ENCODE measurements at places on chromosomes 3 and 15.

DNA sequence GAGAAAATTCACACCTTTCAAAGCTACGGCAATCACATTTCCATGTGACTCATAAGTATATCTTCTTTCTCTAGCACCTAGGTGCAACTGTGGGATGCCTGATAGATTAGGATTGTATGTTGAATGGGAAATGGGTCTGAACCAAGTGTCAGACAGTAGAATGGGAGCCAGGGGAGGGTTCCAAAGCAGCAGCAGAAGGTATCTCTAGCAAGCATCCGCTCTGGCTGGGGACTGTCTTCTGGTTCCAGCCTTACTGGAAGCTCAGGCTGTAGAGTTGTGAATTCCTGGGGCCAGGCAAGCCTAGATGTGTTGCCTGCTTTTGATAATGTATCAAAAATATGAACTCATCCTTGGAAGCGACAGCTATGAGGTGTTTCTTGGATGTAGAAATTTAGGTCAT, 2.1 kb upstream of the CHL1 start:
- no peak for DNase-seq

DNA sequence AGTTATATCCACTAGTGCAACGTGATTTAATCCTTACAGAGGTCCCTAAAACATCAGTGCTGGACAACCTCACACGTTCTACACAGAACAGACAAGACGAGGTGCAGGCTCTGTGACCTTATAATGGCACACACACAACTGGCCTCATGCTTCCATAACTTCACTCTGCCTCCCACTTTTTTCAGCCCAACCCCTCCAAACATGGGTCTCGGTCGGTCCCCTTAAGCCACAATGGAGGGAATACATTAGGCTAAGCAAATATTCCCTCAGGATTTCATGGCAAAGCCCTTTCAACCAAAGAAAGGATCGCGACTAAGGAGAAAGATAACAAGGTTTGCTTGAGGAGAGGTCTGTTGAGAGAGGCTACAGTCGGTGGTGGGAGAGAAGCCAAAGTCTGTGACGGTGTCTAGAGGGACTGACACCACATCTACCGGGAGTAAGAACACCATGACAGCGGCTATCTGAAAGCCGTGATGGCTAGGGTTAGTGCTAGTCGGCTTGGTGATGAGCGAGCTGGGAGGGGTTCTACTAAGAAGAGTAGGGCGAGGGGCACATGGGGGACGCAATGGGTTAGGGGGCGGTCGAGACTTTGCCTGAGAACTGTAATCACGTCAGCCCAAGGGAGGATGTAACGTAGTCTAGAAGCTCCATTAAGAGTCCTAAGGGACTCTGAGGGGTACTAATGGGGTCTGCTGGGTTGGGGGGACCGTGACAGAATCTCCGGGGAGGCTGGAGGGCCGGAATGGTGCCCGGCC, 1.0 kb downstream of the MYO9A start:
- DNase-seq, result no peak

DNA sequence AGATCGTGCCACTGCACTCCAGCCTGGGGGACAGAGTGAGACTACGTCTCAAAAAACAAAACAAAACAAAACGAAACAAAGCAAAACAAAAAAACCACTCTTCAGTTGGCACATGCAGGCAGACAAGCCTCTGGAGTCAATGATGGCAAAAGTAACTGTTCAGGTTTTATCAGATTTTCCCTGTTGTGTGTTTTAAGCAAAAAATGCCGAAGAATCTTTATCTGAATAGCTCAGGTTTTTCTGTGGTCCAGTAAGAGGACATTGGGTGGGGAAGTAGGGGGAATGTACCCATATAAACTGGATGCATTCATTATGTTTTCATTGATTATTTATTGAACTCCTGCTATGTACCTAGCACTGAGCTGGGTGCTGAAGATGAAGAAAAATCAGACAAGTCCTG, 20.8 kb upstream of the BCL2A1 start:
- DNase-seq, result no peak

GRCh38 chr3:82496890-82497560, 735.6 kb upstream of the GBE1 start:
- no peak for DNase-seq

- no peak for DNase-seq
Observed at GRCh38 chr3:165406425-165406824, 210.2 kb upstream of the SLITRK3 start.

DNA sequence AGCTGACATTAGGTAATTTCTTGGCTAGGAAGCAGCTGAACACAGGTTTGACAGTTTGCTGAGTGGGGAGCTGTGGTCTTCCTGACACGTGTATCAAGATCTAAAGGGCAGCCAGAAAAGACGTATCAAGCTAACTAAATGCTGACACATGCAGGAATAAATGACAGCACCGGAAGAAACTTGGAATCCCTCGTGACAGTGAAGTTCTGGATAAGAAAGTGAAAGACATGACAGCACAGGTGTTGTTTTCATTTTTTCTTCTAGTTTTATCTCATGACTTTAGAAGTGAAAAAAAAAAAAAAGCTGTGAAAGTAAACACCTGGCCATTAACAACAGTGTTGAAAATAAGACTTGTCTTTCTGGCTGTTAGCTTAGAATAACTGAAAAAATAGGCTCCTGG, 48.7 kb downstream of the FGF7 start:
- no peak for DNase-seq

DNA sequence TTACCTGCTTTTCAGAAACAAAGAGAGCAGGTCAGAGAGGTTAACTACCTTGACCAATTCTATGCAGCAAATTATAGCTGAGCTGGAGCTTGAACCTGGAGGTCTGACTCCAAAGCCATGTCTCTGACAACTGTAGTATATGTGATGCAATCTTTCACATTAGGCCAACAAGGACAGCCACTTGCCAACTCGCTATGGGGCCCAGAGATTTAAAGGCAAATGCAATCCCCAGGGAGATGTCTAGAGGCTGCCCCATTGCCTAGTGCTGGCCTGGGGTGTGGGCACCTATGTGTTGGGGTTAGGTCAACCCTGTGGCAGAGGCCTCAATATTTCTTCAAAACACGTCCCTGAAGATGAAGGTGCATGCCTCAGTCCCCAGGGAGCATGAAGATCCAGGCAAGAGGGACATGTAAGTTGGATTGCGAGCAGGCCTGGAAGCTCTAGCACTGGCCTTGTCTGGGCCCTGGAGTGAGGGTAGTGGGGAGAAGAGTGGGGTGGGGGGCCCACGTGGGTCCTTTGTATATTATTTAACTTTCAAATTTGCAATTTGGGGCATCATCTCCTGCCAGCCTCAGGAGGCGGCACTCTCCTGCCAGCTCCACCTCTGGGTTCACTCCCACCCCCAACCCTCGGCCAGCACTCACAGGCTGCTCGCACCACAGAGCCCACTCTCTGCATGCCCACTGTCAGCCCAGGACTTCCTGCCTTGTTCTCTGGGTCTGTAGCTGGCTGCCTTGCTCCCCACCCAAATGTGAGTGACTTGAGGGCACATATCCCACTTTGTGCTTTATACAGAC, 64.3 kb downstream of the SLC12A8 start:
- DNase-seq, result no peak

DNA sequence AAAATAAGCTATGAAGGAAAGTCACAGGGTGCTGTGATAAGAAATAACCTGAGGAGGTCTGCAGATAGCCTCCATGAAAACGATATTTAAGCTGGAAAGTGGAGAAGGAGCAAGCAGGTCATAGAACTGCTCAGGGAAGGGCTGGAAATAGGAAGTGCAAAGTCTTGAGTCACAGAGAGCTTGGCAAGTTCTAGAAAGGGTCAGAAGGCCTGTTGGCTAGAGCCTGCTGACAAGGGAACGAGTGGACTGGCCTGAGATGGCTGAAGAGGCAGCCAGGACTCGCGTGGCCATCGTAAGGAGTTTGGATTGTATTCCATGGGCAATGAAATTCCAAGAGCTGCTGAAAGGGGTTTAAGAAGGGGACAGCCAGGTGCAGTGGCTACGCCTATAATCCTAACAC, 64.7 kb upstream of the IL12A start:
- DNase-seq, result no peak

GRCh38 chr3:130699765-130700164, 46.9 kb downstream of the PIK3R4 start:
- no peak for DNase-seq

- DNase-seq, result no peak
Observed at GRCh38 chr3:172816281-172816680, 65.8 kb downstream of the ECT2 start.

GRCh38 chr3:127675651-127676391, 3.1 kb downstream of the ABTB1 start:
- no peak for DNase-seq

GRCh38 chr3:122313281-122313680, 11.8 kb upstream of the CSTA start:
- no peak for DNase-seq

GRCh38 chr3:149174901-149175300, 45.5 kb downstream of the HPS3 start:
- DNase-seq, result no peak

GRCh38 chr3:10249833-10250232, 1.6 kb downstream of the TATDN2 start:
- DNase-seq, result no peak

DNA sequence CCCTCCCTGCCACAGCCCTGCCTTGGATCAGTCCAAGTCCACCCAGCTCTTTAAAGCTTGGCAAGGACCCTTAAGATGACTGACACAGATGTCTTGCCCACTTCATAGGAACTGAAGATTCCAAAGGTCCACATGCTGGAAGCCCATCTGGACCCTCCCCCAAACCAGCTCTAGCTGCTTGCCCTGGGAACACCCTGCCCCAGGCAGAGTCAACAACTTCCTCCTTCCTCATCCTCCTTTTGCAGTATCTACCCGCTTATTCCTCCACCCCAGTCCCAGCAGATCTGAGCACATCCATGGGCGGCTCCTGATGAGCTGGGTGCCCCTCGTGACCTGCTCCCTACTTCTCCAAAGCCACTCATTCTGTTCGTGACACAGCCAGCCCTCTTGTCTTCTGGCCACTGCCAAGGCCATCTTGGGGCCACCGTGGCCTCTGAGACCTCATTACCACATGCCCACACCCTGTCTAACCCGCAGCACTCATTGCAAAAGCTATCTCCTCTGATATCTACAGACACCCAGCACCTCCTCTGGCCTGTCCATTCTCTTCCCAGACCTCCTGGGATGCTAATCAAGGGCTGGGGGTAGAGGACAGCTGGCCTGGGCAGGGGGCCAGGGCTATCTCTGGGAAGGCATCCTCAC, 2.0 kb upstream of the PFKFB4 start:
- no peak for DNase-seq

DNA sequence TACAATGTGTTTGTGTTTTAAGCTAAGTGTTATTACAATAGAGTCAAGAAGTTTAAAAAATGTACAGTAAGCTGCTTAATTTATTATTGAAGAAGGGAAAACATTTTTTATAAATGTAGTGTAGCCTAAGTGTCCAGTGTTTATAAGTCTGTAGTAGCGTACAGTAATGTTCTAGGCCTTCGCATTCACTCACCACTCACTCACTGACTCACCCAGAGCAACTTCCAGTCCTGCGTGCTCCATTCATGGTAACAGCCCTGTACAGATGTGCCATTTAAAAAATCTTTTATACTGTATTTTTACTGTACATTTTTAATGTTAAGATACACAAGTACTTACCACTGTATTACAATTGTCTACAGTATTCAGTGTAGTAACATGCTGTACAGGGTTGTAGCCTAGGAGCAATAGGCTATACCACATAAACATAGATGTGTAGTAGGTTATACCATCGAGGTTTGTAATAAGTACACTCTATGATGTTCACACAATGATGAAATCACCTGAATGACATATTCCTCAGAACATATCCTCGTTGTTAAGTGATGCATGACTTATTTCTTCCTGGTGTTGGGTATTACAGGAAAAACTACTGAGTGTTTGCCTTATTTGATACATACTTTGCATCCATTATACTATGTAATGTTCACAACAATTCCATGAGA, 156.6 kb upstream of the NUDT16 start:
- DNase-seq, result no peak

GRCh38 chr3:112489674-112490479, 9.4 kb downstream of the BTLA start:
- no peak for DNase-seq

DNA sequence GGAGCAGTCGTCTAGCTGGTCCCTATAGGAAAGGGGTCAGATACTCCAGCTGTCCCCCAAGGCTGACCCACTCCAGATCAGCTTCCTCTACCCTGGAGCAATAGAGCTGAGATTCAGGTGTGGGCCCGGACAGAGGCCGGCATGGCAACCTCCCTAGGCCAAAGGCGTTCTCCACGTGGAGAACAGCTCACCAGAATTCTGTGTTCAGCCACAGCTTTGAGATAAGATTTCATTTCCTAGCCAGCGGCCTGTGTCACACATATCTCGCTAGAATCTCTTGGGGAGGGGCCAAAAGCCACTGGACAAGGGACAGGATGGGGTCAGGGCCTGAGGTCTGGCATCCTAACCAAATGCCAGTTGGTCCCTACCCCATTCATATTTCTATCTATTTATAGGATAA, 20.1 kb downstream of the SRGAP3 start:
- DNase-seq, result no peak

- no peak for DNase-seq
Observed at GRCh38 chr3:62249855-62250543, 123.4 kb downstream of the FEZF2 start.

GRCh38 chr15:71219101-71219500, 103.8 kb downstream of the THSD4 start:
- no peak for DNase-seq

DNA sequence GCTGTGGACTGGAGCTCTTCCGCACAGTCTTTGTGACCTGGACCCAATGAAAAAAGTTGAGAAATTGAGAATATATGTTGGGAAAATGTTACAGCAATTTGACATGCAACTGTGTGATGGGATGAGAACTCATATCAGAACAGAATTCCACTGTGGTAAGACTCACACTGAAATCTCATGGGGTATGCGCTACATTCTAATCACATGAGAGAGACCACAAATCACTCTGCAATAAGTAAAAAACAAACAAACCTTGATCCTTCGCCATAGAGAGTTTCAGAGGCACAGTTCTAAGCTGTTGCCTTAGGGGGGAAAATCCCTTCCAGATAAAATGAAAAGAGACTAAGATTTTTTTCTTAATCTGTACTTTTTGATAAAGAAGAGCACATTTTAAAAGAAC, 37.3 kb downstream of the LMCD1 start:
- DNase-seq, result no peak

GRCh38 chr3:130934442-130935089, 40.7 kb downstream of the ATP2C1 start:
- DNase-seq, result no peak

DNA sequence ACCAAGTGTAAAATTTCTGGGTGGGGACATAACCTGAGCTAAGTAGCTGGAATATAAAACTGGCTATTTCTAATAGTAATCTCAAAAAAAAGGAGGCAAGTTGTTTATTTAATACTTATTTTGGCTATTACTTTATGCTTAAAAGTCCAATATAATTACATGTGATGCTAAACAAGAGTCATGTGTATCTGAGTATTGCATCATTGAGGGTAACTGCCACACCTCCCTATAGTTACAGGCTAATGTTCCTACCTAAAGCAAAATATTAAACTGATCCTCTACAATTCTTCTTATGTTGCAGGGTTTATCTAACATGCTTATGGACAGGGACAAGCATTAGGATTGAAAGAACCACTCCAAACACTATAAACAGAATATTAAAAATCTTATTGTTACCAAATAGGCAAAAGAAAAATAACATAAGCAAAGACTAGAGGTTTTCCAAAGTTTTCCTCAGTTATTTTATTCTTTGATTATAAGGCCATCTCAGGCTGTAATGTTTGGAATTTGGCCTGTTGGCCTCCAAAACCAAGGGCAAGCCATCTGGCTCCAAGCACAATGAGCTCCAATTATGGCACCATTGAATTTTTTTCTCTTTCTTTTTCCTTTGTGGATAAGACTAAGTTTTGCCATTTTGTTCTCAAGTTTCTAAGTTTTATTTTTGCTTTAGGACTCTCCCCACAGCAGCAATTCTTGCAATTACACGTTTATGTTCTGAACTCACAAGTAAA, 75.8 kb upstream of the ABI3BP start:
- DNase-seq, result no peak

All from NCI-H1048 (cell line).